ENCODE measurements at places on chromosomes 6 and 20.

GRCh38 chr20:49627329-49627761 is 59.4 kb upstream of the PTGIS start:
- H3K27me3 ChIP-seq = no peaks in the 10 kb centered on the region
- H3K27ac ChIP-seq = no peak overlapping the region
- H3K4me1 ChIP-seq = no peaks in the 10 kb centered on the region
- no peak overlapping the region for H3K4me3 ChIP-seq
- no peak for DNase-seq

- no peak overlapping the region for H3K4me3 ChIP-seq
- peak; percentile 37 for DNase-seq
- H3K4me1 ChIP-seq = peaks cover 28% of the 10 kb centered on the region
- H3K27me3 ChIP-seq = no peaks in the 10 kb centered on the region
- no peaks in the 10 kb centered on the region for H3K36me3 ChIP-seq
Measured at GRCh38 chr6:47438481-47439347, 38.9 kb upstream of the CD2AP start.

GRCh38 chr20:6698056-6698455 is 69.4 kb upstream of the BMP2 start:
- H3K4me1 ChIP-seq = peaks cover 40% of the 10 kb centered on the region
- H3K36me3 ChIP-seq = no peaks in the 10 kb centered on the region
- H3K27ac ChIP-seq = no peak overlapping the region
- peaks cover 2% of the 10 kb centered on the region for H3K27me3 ChIP-seq
- no peak for DNase-seq
- H3K4me3 ChIP-seq = no peak overlapping the region

GRCh38 chr20:47350691-47351545 is 5.6 kb downstream of the ZMYND8 start:
- H3K4me3 ChIP-seq = no peak overlapping the region
- H3K27ac ChIP-seq = peak overlapping the region; percentile 96
- no peak for DNase-seq

- no peaks in the 10 kb centered on the region for H3K36me3 ChIP-seq
- H3K4me3 ChIP-seq = no peak overlapping the region
- peaks cover 3% of the 10 kb centered on the region for H3K4me1 ChIP-seq
- no peak for DNase-seq
- no peaks in the 10 kb centered on the region for H3K27me3 ChIP-seq
Measured at GRCh38 chr20:24935140-24935539, 13.9 kb upstream of the CST7 start.

GRCh38 chr6:129606664-129607063 is 103.3 kb downstream of the ARHGAP18 start:
- H3K4me1 ChIP-seq = no peaks in the 10 kb centered on the region
- H3K27me3 ChIP-seq = no peaks in the 10 kb centered on the region
- no peak overlapping the region for H3K27ac ChIP-seq
- H3K4me3 ChIP-seq = no peak overlapping the region
- DNase-seq = peak; percentile 37
- H3K36me3 ChIP-seq = peaks cover 5% of the 10 kb centered on the region

- no peak overlapping the region for H3K4me3 ChIP-seq
- H3K36me3 ChIP-seq = no peaks in the 10 kb centered on the region
- H3K27me3 ChIP-seq = no peaks in the 10 kb centered on the region
- no peak for DNase-seq
- H3K27ac ChIP-seq = no peak overlapping the region
Measured at GRCh38 chr6:19354181-19354580, 483.0 kb upstream of the ID4 start.

Measured in CD14-positive monocyte (primary cell).